ENCODE measurements at places on chromosomes 11 and 22.

DNA sequence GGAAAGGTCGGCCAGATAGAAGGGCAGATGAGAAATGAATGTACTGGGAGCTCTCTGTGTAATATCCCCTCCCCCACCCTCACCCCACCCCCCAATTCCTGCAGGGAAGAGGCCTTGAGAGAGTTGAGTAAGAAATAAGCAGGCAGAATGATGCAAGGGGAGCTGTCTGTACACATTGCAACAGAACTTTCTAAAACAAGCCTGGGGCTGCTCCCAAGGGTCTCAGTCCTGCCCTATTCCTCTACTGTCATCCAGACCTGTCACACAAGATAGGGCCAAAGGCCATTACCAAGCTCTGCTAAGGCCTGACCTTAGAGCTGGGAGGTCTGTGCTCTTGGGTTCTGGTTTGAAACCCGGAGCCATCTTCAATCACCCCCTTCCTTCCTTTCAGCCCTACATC, 5.7 kb upstream of the DGAT2 start:
- no peak for DNase-seq

- no peak for DNase-seq
These were observed 102.2 kb upstream of the RAG2 start for GRCh38 chr11:36700246-36700645.

DNA sequence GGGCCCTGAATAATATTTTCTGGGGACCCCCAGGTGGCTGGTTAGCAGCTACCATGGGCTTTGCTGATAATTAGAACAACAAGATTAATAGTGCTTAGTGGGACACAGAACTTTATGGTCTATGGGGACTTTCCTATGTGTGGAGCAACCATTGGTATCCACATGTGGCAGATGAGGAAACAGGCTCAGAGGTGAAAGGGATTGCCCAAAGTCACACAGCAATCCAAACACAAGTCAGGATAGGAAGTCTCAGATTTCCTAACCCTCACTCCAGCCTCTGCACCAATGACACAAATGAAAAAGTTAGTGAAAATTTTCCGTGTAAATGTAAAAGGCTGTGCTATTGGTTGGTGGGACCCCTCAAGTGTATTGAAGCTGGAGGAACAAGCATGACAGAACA, 15.3 kb upstream of the SLCO2B1 start:
- DNase-seq: no peak

DNA sequence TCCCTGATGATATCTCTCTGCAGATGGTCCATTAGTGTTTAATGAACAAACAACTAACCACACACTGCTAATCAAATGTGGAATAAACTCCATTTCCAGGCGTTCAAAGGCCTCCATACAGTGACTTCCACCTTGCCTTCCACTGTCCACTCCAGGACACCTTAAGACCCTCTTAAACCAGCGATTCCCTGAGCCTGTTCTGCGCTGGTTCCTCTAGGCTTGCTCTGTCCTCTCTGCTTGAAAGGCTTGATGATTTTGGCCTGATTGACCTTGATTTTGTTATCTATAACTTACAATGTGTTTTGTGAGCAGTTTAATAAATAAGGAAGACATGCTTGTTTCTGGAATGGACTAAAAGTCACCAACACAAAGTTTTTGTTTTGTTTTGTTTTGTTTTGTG, 12.0 kb downstream of the OVCH2 start:
- no peak for DNase-seq

DNA sequence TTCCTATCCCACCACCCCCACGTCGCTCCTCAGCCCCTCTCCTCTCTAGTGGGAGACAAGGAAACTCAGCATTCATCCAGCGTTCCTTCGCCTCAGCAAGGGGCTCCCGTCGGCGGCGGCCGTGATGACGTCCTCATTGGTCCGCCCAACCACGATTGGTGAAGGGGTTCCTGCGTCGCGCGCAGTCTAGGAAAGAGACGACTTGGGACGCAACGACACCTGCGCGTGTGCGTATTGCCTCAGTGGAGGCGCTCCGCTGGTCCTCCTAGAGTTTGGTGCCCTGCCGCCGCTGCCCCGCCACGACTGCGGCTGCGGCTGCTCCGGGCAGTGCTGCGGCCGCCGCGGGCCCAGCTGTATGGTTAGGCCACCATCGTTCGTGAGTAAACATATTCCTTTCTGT, 56.6 kb downstream of the CCDC81 start:
- DNase-seq: no peak

- DNase-seq: no peak
These were observed 568.6 kb upstream of the CADM1 start for GRCh38 chr11:116072601-116073410.

- DNase-seq: no peak
These were observed 15.4 kb downstream of the GGA1 start for GRCh38 chr22:37624017-37624365.

DNA sequence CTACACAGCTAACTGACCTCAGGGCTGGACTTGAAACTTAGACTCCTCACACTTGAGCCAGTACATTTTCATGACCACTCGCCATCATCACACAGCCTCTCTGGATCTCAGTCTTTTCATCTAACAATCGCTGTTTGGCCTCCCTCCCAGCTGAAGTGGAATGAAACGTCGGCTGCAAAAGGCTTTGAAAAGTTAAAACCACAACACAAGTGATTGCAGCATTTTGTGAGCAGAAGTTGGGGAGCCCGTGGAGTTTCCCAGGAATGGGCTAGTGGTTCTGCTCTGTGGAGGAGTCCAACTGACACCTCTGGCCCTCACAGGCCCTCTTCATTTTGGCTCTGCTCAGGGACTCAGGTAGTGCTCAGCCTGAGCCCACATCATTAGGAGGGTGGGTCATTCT, 35.9 kb upstream of the TRIM29 start:
- DNase-seq: no peak

DNA sequence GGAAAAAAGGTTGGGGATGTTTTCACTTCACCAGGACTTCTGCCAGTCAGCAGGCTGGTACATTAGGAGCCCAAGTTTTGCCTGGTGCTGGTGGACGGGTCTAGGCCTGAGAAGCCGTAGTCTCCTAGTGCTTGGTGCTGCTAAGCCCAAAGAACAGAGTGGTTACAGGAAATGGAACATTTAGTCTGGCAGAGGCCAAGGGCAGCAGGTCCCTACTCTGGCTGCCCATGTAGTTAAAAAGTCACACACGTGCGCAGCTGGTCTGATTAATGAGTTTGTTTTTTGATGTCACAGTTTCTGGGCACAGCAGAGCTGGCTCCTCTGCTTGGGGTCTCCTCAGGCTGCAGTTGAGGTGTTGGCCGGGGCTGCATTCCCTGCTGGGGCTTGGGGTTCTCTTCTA, 20.6 kb downstream of the BCR start:
- no peak for DNase-seq

DNA sequence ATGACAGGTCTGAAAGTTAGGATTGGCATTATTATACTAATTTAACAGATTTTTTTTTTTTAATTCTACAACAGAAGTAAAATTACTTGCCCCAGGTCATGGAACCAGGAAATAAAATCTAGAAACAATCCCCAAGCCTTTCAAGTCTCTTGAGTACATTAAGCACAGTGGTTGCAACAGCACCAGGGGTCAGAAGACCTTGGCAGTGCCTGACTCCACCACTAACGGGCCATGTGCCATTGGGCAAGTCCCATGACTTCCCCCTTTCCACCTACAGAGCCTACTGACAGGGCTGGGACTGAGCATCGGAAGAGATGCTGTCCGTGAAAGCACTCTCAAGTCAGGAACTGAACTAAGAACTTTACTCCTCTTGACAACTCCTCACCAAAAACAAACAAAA, 98.6 kb upstream of the AKIP1 start:
- DNase-seq: peak; percentile 36

DNA sequence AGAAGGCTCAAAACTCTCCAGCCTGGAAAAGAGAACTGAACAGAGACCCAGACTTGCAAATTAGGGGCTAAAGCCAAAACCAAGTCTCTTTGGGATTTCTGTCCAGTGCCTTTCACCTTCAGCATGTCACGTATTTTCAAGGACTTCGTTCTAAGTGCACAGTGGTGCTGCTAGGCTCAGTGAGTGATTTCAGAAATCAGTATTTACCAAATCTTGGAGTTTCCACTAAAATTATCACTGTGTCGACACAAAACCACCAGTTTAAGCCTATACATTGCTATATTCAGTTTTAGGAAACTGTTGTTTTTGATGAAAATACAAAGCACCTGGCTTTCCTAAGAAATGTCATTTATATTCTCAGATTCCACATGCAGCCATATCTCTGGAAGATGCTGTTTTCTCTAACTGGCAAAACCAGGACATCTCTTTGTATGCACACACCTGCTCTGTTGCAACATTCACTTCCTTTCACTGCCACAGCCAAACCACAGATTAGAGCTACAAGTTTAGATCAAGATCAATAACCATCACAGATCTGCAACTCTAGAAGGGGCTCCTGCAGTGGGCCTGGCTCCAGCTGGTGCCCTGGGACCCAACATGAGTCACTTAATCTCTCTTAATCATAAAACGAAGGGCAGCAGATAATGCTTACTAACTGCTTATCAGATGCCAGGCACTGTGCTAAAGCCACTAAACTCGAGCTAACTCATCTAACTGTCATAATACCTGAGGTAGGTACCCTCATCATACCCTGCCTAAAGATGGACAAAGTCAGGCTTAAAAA, 22.3 kb downstream of the SMCO4 start:
- no peak for DNase-seq

GRCh38 chr11:17720796-17721171, 1.4 kb downstream of the MYOD1 start:
- no peak for DNase-seq

GRCh38 chr11:77819921-77820564, 479 bp downstream of the RSF1 start:
- peak; percentile 73 for DNase-seq

- no peak for DNase-seq
These were observed 38.2 kb downstream of the RPUSD4 start for GRCh38 chr11:126173257-126173656.

GRCh38 chr11:45390407-45390806, 104.3 kb upstream of the SYT13 start:
- DNase-seq: no peak

GRCh38 chr11:114977651-114978050, 299.3 kb downstream of the NXPE2 start:
- DNase-seq: no peak

All from ovary (tissue), 10 donors.